ENCODE measurements at places on chromosomes 7 and 10.
A peak's percentile ranks its signal among the peaks of the same experiment; 100 is the strongest.

DNA sequence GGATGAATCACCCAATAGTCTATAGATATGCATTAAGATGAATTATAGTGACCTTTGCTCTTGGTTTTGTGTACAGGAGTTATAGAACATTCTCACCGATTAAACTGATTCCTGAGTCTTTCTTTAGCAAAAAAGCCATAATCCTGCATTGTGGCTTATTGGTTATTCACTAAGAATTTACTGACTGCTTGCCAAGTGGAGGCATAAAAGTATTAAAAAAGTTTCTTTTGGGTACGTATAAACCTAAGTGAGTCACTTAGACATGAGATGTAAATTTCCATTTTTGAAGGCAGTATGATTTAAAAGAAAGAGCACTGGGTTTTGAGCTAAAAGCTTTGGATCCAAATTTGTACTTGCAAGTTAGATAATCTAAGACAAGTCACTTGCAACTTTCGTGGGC lies 100.7 kb downstream of the CDK6 start:
- DNase-seq = no peak

DNA sequence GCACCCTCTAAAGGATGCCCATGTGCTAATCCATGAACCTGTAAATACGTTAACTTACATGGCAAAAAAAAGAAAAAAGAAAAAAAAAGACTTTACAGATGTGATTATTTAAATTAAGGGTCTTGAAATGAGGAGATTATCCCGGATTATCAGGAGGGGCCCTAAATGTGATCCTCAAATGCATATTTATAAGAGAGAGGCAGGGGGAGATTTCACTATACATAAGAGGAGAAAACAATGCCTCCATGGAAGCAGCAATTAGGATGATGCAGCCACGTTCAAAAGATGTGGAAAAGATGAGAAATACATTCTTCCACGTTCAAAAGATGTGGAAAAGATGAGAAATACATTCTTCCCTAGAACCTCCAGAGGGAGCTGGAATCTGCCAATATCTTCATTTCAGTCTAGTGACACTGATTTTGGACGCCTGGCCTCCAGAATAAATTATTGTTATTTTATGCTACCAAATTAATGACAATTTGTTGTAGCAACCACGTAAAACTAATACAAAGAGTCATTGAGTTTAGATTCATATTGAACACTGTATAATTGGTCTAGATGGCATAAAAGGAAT lies 328.4 kb upstream of the GNAI1 start:
- no peak for DNase-seq

GRCh38 chr10:23523251-23523650 lies 84.4 kb downstream of the OTUD1 start:
- DNase-seq = no peak

DNA sequence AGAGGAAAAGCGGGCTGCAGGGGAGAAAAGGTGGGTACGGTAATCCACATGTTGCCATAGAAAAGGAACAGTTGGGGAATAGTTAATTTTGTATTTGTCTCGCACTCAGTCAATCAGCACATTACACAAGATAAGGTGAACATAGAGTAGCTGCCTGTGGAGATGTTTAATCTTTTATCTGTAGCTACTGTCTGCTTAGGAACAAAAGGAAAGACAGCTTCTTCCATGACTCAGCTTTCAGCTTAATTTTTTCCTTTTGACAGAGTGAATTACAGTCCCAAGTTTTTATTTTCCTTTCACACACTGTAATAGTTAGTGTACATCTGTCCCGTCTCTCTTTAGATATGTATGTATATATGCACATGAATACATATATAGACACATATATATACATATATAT lies 39.3 kb upstream of the PODXL start:
- no peak for DNase-seq

DNA sequence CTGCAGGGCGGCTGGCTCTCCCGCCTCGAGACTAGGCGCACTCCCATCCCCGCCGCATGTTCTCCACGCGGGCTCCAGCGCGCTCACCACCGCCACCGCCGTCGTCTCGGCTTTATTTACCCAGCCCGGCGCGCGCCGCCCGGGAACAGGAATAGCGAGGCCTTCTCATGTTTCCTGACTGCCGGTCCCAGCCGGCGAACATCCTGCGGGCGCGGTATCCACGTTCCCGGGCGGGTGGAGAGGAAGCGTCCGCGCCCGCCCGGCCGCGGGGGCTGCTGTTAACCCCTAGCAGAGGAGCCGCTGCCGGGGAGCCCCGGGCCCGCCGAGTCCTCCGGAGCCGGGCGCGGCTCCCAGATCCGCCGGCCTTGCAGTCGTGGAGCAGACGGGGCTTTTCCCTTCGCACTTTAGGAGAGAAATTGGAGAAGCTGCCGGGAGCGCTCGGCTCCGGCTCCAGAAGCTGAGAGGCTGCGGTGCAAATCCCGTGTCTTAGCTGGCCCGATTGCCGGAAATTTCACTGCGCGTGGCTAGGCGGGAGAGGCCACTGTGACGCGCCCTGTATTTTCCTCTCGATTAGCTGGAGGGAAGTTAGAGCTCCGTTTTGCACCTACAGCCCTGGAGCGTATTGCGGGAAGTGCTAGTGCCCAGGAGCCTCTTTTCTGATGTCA lies at the start of gene MKX:
MKX (minus strand) TSS at position 88 of the 665 bp plus-strand sequence. CDS start 2,404 bp downstream, outside the sequence.
- DNase-seq = peak; percentile 36

- no peak for DNase-seq
These were observed 202.6 kb upstream of the STEAP4 start for GRCh38 chr7:88509341-88509740.

DNA sequence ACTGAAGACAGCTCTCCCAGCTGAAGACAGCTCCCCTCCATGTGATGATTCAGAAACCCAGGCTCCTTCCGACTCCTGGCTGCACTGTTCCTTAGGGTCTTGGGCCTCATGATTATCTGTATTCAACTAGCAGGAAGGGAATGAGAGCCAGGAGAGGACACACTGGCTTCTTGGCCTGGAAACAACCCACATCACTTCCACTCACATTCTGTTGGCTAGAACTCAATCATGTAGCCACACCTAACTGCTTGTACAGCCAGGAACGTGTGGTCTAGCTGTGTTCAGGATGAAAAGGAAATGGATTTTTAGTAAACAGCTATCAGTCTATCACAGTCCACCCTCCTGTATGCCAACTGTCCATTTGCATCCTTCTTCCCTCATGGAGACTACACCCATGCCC lies 30.5 kb upstream of the XPNPEP1 start:
- no peak for DNase-seq

DNA sequence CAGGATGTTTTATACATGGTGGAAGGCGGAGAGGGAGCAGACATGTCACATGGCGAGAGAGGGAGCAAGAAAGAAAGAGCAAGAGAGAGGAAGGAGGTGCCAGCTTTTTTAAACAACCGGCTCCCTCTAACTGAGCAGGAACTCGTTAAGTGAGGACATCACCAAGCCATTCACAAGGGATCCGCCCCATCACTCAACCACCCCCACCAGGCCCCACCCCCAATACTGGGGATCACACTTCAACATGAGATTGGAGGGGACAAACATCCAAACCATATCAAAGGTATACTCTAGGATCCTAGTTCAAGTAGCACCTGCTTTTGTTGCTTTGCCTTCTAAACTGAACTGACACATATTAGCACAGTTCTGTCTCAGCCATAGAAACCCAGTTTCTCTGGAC lies 141.9 kb upstream of the KLF14 start:
- no peak for DNase-seq

GRCh38 chr10:119383174-119383856 lies 159.2 kb downstream of the RGS10 start:
- no peak for DNase-seq

DNA sequence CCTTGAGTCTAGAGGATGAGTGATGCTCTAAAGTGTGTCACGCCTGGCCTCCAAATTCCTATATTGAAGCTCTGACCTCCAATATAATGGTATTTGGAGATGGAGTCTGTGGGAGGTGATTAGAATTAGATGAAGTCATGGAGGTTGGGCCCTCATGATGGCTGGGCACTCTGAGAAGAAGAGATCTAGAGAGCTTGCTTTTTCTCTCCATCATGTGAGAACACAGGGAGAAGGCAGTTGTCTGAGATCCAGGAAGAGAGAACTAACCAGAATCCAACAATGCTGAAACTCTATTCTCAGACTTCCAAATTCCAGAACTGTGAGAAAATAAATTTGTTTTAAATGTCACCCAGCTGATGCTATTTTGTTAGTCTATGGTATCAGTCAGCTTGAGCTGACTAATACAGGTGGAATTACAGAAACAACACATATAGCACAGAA lies 15.1 kb downstream of the RNF216 start:
- no peak for DNase-seq

GRCh38 chr7:15113752-15114151 lies 211.2 kb upstream of the DGKB start:
- no peak for DNase-seq

GRCh38 chr7:44729949-44730590 lies 18.6 kb upstream of the ZMIZ2 start:
- no peak for DNase-seq

- DNase-seq = no peak
These were observed 9.6 kb downstream of the FAM53B start for GRCh38 chr10:124734311-124735166.

DNA sequence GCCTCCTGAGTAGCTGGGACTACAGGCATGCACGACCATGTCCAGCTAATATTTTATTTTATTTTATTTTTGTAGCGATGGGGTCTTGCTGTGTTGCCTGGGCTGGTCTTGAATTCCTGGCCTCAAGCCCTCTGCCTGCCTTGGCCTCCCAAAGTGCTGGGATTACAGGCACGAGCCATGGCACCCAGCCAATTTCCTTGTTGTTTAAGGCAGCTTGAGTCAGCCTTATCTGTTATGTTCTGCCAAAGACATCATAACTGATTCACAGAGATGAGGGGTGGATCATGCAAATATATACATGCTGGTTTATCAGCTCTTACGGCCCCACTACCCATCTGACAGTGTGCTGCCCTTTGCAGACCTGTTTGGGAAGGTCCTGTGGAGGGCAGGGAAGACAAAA lies 826.7 kb downstream of the TYW1 start:
- DNase-seq = no peak

GRCh38 chr10:76031769-76032699 lies 600.6 kb downstream of the LRMDA start:
- DNase-seq = no peak

DNA sequence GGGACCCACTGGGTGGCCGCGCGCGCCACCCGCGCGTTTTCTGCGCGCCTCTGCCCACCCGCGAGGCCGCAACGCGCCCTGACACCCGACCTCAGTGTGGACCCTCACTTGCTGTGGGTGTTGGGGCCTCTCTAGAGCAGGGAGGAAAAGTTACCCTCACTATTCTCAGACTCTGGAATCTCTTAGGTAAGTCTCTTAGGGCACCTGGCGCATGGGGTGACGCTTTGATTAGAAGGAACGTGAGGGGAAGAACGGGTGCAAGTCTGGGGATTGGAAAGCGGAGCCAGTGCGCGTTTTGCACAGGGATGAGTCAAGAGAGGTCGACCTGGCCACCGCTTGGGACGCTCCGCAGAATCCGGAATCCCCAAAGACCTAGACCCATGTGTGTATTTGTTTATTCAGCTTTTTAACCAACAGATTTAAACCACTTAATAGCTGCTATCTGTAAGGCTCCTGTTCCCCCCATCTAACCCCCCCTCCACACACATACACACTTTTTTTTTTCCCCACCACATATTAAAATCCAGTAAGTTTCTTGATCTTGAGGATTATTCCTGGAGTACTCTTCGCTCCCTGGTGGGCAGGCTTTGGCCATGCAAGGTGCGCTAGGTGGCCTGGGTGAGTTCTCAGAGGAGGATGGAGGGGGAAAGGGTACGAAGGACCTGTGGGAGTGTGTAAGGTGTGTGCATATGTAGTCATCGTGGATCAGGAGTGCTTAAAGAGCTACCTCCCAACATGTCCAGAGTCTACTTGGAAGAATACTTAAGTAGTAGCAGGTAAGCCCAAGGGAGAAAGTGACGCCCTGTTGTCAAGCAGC lies 169.1 kb upstream of the PPP1R3A start:
- DNase-seq = no peak

GRCh38 chr10:126369125-126369710 lies 19.1 kb downstream of the ADAM12 start:
- DNase-seq = no peak

DNA sequence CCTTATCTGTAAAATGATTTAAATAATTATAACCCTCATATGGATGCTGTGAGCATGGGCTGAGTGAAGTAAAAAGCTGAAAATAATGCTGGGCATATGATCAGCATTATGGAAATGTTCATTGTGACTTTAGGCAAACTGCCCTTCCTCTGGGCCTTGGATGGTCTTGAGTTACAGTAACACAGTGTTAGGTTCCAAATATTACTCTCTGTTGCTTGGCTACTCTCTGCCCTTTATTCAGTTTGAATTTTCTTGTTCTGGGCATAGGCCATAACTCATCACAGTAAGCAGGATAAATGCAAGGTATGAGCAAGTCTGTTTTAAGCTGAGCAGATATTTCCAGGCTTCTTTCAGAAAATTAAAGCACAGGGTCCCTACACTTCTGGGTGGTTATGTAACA lies 868.0 kb downstream of the KCNMA1 start:
- DNase-seq = no peak

DNA sequence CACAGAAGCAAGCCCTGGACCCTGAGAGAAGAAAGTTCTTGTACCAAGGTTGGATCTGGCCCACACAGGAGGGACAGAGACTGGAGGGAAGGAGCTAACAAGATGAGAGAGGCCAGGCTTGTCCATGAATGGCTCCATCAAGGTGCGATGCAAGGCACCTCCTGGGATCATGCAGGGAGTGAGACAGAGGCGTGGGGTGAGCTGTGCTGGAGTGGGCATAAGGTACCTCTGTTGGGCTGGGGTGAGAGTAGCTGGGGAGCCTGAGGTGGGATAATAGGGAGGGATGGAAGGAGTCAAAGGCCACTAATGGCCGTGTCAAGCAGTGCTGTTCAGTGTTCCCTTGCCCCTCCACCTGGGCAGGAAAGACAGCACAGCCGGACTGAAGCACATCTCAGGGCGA lies 9.9 kb downstream of the TMEM72 start:
- DNase-seq = no peak

GRCh38 chr7:2660359-2661095 lies 27.5 kb upstream of the AMZ1 start:
- no peak for DNase-seq

GRCh38 chr10:130180416-130180815 lies 44.2 kb downstream of the GLRX3 start:
- DNase-seq = no peak

GRCh38 chr10:74056050-74056818 lies 58.3 kb downstream of the VCL start:
- DNase-seq = no peak

GRCh38 chr10:7409045-7409731 lies 1.6 kb downstream of the SFMBT2 start:
- peak; percentile 63 for DNase-seq

DNA sequence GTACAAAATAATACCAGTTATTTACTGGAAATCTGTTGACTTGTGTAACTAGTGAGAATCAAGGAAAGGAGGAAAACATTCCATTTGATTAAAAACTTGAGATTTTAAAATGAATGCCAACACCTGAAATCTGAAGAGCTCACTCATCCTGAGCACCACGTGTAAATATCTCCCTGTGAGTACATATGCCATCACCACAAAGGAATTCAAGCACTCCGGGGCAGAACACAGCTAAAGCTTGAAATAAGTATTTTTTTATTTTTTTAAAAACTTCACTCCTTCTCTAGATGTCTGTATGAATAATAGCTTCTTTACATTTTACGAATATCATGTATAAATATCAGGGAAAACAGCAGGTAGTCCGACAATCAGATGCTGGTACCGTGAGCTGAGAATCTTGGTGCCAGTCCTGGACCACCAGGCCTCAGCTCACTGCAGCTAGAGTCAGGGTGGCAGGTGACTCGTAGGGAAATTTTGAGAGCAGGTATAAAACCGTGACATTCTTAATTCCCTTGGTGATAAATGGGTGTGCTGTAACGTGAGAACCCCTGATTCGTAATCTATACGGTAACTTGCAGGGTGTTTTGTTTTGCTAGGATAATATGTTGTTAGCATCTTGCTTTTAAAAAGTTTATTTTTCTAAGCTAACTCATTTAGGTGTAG lies 12.7 kb downstream of the LMTK2 start:
- DNase-seq = no peak

Measured in stimulated activated naive CD8-positive, alpha-beta T cell treated with anti-CD3 and anti-CD28 coated beads, Interleukin-15, Interleukin-2, amounts not matched to agents 100 U/mL and 50 U/mL, for 24 hours (primary cell).